Type B pancreatic cell (in vitro differentiated cells): ENCODE measurements at places on chromosomes 13 and 19. TPM values are rescaled to one million over a fixed set of nuclear protein-coding genes. Genes with fewer than 3 reads are reported as not detected.

The LGALS7B gene
- total RNA-seq, result not detected in 2 replicates

The ZNF69 gene
- 18.6 and 20.1 TPM in 2 replicates for total RNA-seq

The ZNF90 gene
- total RNA-seq, result 13.3 and 23.7 TPM in 2 replicates

The CYP4F2 gene
- total RNA-seq, result not detected in 2 replicates

The EEF1AKMT1 gene
- 6.9 and 11.3 TPM in 2 replicates for total RNA-seq

The ZNF429 gene
- total RNA-seq, result 18.2 and 20.6 TPM in 2 replicates

The MATK gene
- total RNA-seq, result 1.6 and 1.7 TPM in 2 replicates

The ADGRE3 gene
- total RNA-seq, result not detected in 2 replicates

The ZNF530 gene
- 4.8 and 4.9 TPM in 2 replicates for total RNA-seq

The PSG3 gene
- total RNA-seq, result not detected in 2 replicates

The TMEM86B gene
- total RNA-seq, result 14.4 and 19.0 TPM in 2 replicates

GRCh38 chr19:16131648-16132047, 11.8 kb upstream of the HSH2D start:
- no peak for DNase-seq

DNA sequence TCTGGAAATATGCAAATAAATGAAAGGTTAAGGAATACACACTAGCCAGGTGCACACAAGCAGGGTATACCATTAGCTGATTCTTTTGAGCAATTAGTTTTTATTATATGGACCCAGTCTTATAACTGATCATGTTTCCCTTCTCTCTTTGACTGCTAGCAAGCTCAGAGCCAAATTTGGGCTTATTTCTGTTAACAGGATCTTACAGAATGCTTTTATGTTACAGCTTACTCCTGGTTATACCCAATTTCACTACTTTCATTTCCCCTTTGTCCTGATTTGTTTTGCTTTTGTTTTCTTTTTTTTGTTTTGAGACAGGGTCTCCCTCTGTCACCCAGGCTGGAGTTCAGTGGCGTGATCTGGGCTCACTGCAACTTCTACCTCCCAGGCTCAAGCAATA, 12.9 kb upstream of the TPT1 start:
- DNase-seq, result no peak

- DNase-seq, result no peak
Measured at GRCh38 chr13:27793507-27794367, 1.5 kb downstream of the GSX1 start.

- DNase-seq, result no peak
Measured at GRCh38 chr13:21014139-21014501, 47.3 kb downstream of the LATS2 start.

GRCh38 chr13:113001241-113002140, 32.5 kb downstream of the MCF2L start:
- peak; percentile 82 for DNase-seq

- no peak for DNase-seq
Measured at GRCh38 chr19:49119411-49120324, at the start of gene PPFIA3. Gene PPFIA3, plus strand, starts transcription at chr19:49119544. Its CDS starts 8,330 bp downstream, at chr19:49127874.

DNA sequence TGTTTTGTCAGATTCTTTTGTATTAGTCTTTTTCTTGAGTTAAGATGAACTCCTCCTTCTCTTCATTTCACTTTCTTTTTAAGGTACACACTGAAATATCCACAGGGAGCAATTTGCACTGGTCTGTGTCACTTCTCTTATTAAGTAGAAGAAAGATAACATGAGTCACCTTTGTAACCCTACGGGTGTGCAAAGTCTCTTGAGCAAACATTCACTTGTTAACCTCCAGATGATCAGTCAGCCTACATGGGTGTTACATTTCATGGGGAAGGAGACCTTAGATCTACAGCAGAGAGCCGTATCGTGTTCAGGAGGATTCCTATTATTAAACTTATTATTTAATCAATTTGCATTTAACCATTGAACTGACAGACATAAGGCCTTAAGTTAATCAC, 5.1 kb downstream of the ZNF507 start:
- DNase-seq, result no peak

GRCh38 chr19:38949580-38950367, 19.0 kb downstream of the MRPS12 start:
- peak; percentile 96 for DNase-seq

DNA sequence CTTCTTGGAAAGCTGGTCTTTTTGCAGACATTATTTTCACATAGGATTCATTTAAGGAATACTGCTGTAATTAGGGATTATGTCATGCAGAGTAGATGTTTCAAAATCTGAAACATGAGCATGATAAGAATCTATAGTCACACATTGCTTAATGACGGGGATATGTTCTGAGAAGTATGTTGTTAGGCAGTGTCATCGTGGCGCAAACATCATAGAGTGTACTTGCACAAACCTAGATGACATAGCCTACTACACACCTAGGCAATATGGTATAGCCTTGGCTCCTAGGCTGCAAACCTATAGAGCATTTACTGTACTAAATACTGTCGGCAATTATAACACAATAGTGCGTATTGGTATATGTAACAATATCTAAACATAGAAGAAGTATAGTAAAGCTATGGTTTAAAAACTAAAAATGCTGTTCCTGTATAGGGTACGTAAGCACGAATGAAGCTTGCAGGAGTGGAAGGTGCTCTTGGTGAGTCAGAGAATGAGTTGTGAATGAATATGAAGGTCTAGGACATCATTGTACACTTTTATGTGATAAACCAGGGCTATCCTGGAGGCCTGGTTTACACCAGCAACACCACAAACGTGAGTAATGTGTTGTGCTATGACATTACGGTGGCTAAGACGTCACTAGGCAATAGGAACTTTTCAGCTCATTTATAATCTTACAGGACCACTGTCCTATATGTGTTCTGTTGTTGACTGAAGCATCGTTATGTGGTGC, 283.1 kb downstream of the MTUS2 start:
- no peak for DNase-seq

- DNase-seq, result no peak
Measured at GRCh38 chr19:32061315-32061714, 284.1 kb upstream of the ZNF507 start.

- DNase-seq, result no peak
Measured at GRCh38 chr13:84821261-84821660, 939.0 kb upstream of the SLITRK1 start.

DNA sequence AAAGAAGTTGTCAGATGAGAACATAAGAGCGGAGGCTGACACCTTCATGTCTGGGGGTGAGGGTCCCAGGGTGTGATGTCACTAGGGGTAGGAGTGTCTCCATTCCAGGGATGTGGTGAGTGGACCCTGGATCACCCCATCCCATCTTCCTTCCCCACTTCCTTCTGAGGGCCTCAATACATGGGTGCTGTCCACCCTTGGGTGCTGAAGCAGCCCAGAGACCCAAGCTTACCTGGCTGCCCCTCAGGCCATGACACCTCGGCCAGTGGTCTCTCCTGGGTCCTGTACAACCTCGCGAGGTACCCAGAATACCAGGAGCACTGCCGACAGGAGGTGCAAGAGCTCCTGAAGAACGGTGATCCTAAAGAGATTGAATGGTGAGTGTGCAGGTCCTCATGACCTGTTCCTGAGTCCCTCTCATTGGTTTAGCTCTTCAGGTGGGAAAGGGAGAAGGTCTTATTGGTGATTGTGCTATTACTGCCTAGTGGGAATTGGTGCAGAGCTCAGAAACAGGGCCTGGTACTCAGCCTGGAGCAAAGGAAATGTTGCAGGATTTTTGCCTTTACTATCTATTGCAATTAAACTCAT, 37.7 kb upstream of the CYP4F8 start:
- DNase-seq, result peak; percentile 39

GRCh38 chr13:32173881-32174280, 141.3 kb downstream of the ZAR1L start:
- no peak for DNase-seq

- no peak for DNase-seq
Measured at GRCh38 chr13:111183087-111183645, 68.1 kb downstream of the ARHGEF7 start.

GRCh38 chr19:43465468-43466120, at the start of gene LYPD3:
Gene LYPD3, minus strand, starts transcription at chr19:43465608. Its CDS starts 37 bp downstream, at chr19:43465571.
- no peak for DNase-seq

GRCh38 chr13:23876265-23876664, 12.9 kb downstream of the MIPEP start:
- no peak for DNase-seq

- DNase-seq, result peak; percentile 69
Measured at GRCh38 chr13:113863524-113864272, at the start of gene GAS6. Gene GAS6, minus strand, starts transcription at chr13:113864076. Its CDS starts 156 bp downstream, at chr13:113863920.
